Heart left ventricle (tissue), 16 donors: ENCODE measurements at places on chromosomes 6 and 20. TPM values are rescaled to one million over a fixed set of nuclear protein-coding genes. Genes with fewer than 3 reads are reported as not detected.

ADGRF1 gene
- not detected for total RNA-seq

ADTRP gene
- not detected for total RNA-seq

- DNase-seq = no peak
- no peak overlapping the region for H3K27ac ChIP-seq
- H3K4me1 ChIP-seq = no peaks in the 10 kb centered on the region
- H3K27me3 ChIP-seq = no peaks in the 10 kb centered on the region
- no peak overlapping the region for H3K4me3 ChIP-seq
Observed at GRCh38 chr6:46690141-46690755, 2.6 kb downstream of the TDRD6 start.

- H3K36me3 ChIP-seq = peaks cover 78% of the 10 kb centered on the region
- no peak overlapping the region for H3K27ac ChIP-seq
- no peak for DNase-seq
- no peak overlapping the region for H3K4me3 ChIP-seq
- H3K27me3 ChIP-seq = no peaks in the 10 kb centered on the region
- peaks cover 18% of the 10 kb centered on the region for H3K4me1 ChIP-seq
Observed at GRCh38 chr20:41428285-41428684, 61.7 kb upstream of the EMILIN3 start.

GRCh38 chr20:38271608-38272120 is 11.1 kb upstream of the KIAA1755 start:
- DNase-seq = no peak
- no peak overlapping the region for H3K27ac ChIP-seq
- H3K36me3 ChIP-seq = no peaks in the 10 kb centered on the region
- H3K27me3 ChIP-seq = no peaks in the 10 kb centered on the region
- H3K4me3 ChIP-seq = no peak overlapping the region
